ENCODE measurements at places on chromosomes 1 and 21. TPM values are rescaled to one million over a fixed set of nuclear protein-coding genes. Genes with fewer than 3 reads are reported as not detected.

LRIF1 gene
- 14.5 TPM for polyA plus RNA-seq

SERPINC1 gene
- polyA plus RNA-seq: not detected

MYOCOS gene
- polyA plus RNA-seq: 0.08 TPM

LRRC53 gene
- not detected for polyA plus RNA-seq

CYP4X1 gene
- 6.8 TPM for polyA plus RNA-seq

PLEKHA6 gene
- 2.5 TPM for polyA plus RNA-seq

ARMH1 gene
- 9.6 TPM for polyA plus RNA-seq

MROH9 gene
- polyA plus RNA-seq: not detected

SDE2 gene
- polyA plus RNA-seq: 13.2 TPM

WDR64 gene
- polyA plus RNA-seq: 0.10 TPM

DNAJC28 gene
- 2.6 TPM for polyA plus RNA-seq

FCRL3 gene
- polyA plus RNA-seq: 0.06 TPM

C1orf167 gene
- polyA plus RNA-seq: 4.4 TPM

THEM5 gene
- polyA plus RNA-seq: not detected

DNASE2B gene
- polyA plus RNA-seq: not detected

LPAR3 gene
- 4.0 TPM for polyA plus RNA-seq

NTNG1 gene
- 1.1 TPM for polyA plus RNA-seq

B3GALT2 gene
- 5.9 TPM for polyA plus RNA-seq

C1orf185 gene
- not detected for polyA plus RNA-seq

C1orf94 gene
- polyA plus RNA-seq: not detected

SH2D2A gene
- polyA plus RNA-seq: 0.65 TPM

C1orf52 gene
- 20.1 TPM for polyA plus RNA-seq

FOXO6 gene
- polyA plus RNA-seq: 1.4 TPM

OXCT2 gene
- 0.20 TPM for polyA plus RNA-seq

RBP7 gene
- polyA plus RNA-seq: 28.8 TPM

C1orf174 gene
- 17.9 TPM for polyA plus RNA-seq

MPL gene
- polyA plus RNA-seq: 0.35 TPM

MASP2 gene
- polyA plus RNA-seq: not detected

Measured in ovary (tissue), 10 donors.